ENCODE measurements at places on chromosomes 2 and 18. TPM values are rescaled to one million over a fixed set of nuclear protein-coding genes. Genes with fewer than 3 reads are reported as not detected.

C2orf66 gene
- total RNA-seq: 0.30 TPM

CRACDL gene
- total RNA-seq: 7.5 TPM

DNA sequence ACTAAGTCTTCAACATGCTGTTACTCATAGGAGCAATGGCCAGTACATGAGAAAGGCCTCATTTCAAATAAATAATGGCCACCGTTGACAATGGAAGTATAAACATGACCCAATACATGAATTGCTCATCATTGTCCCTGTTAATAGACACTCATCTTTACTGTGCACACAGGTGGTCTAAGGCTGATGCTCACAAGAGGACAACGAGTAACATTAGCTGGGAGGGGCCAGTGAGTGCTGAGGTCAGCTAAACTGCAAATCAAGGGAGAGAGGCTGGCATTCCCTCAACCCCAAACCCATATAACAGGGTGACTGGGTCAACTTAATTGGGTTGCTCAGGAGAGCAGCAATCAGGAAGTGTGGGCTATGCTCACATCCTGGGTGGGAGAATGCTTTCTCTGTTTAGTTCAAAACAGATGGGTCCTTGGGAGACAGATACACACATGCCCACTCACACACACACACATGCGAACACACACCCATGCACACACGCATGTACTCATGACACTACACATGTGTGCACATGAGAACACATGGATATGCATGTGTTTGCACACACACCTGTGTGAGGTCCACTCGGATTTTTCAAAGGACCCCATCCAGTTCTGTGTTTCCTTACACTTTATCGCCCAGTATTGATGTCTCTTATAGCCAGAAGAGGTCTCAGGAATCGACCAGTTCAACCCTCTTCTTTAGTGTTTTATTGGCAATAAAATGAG, 172.0 kb downstream of the INHBB start:
- DNase-seq: no peak

DNA sequence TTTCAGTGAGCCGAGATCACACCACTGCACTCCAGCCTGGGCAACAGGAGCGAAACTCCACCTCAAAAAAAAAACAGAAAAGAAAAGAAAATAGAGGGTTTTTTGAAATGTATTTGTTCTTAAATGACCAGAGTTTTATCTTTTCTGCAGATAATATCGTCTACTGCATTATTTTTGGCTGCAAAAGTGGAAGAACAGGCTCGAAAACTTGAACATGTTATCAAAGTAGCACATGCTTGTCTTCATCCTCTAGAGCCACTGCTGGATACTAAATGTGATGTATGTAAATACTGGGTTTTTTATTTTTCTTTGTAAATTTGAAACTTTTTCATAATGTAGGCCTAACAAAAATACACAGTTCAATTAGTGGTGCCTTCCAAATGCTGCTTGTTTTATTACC, 18.1 kb downstream of the CCNT2 start:
- no peak for DNase-seq

DNA sequence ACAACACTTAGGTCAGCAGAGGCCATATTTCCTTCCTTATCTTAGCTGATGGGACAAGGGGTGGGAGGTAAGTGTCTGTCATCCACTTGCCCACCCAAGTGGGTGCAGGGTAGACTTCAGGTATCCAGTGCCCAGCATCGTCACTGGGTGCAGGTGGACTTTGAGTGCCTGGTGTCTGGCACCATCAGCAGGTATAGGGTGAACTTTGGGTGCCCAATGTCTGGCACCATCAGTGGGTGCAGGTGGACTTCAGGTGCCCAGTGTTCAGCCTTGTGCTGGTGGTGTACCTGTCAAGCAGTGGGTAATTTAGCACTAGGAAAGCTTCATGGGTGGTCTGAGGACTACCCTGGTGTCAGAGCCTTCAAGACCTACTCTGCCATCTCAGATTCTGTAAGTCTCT, 175.6 kb downstream of the SEPTIN10 start:
- peak; percentile 55 for DNase-seq
